ENCODE measurements at places on chromosomes 3 and 15.

DNA sequence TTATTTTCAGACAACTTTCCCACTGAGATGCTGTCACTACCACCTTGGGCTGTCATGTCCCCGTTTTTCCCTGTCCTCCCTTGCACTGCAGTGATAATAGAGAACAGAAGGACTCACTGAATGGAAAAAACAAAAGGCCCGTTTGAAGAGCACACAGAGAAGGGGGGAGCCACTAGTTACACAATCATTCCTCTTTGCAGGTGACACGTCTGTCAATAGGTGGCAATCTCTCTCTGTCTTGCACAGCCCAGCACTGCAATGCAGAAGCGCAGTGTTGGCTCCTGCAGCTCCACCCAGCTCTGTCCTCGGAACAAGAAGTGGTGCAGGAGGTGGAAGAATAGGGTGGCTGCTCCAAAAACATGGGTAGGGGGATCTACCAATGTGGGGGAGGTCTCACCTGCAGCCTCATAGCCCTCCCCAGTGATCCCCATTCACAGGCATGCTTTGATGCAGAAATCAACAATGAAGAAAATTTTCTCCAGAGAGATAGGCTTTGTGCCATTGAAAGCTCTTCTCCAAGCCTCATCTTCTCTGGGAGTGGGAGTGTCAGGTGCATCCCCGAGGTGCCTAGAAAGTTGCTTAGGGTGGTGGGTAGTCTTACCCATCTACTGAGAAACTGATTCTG lies 31.8 kb downstream of the FSTL1 start:
- DNase-seq, result peak; percentile 57

DNA sequence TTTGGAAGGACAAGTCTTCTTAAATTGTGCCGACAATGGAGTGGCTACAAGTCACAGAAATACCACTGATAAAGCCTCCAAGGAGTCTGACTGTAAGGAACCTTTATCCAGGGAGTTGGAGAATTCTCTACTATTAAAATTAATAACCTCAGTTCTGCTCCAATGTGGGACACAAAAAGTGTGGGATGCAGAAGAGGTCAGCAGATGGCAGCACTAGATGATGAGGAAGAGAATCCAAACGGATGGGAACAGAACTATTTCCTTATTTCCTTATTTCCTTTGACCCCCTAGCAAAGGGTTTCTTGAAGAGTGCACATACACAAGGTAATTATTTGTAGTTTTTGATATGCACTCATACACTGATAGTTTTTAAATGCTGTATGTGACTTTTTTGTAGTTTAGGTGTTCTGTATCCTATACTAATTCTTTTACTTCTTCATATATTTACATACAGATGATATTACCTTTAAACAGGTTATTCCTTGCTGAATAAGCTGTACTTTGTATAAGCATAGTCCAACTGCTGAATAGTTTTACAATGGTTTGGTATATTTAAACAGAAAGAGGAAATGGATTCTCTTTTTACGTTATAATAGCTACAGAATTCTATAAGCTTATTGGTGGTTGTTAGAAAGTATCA lies 25.6 kb upstream of the NLGN1 start:
- peak; percentile 28 for DNase-seq

DNA sequence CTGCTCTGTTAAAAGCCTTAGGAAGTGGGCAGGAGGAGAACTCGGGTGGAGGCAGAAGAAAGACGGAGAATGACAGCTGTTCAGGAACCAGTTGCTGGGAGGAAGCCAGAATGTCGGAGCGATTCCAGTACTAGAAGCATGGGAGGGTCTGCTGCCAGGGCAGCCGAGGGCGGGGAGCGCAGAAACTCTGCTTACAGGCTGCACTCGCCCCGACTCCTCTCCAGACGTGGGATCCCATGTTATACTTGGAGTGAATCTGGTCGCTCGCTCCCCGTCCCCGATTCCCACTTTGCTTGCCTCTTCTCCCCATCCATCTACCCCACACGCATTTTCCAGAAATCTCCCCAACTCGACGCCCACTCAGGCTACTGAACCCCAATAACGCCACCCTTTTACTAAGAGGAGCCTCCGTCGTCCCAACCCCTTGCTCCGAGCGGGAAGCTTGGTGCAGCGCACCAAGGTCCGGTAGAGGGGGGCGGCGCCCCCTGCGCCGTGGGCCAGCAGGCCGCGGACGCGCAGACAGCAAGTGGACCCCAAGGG lies 665 bp downstream of the GATM start:
- peak; percentile 2 for DNase-seq

- DNase-seq, result peak; percentile 96
Measured at GRCh38 chr15:41944313-41944940, 27.9 kb downstream of the EHD4 start.

- DNase-seq, result no peak
Measured at GRCh38 chr3:141789281-141789680, 26.1 kb downstream of the GRK7 start.

GRCh38 chr15:89874926-89875564 lies 18.7 kb downstream of the AP3S2 start:
- DNase-seq, result peak; percentile 66

DNA sequence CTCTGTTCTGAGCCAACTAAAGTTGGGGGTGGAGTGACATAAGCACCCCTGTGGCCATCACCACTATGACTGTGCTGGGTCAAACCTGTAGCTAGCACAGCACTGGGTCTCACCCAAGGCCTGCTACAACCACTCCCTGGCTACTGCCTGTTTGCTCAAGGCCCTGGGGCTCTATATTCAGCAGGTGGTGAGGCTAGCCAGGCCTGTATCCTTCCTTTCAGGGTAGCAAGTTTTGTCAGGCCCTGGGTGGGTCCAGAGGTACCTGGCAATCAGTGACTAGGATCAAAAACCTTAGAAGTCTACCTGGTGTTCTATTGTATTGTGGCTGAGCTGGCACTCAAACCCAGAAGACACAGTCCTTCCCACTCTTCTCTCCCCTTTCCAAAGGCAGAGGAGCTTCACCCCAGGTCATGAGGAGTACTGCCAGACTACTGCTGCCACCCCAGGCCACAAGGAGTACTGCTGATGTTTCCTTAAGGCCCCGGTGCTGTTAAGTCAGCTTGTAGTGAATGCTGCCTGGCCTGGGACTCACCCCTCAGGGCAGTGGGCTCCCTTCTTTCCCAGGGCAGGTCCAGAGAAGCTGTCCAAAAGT lies 170.8 kb downstream of the IGSF11 start:
- DNase-seq, result no peak

DNA sequence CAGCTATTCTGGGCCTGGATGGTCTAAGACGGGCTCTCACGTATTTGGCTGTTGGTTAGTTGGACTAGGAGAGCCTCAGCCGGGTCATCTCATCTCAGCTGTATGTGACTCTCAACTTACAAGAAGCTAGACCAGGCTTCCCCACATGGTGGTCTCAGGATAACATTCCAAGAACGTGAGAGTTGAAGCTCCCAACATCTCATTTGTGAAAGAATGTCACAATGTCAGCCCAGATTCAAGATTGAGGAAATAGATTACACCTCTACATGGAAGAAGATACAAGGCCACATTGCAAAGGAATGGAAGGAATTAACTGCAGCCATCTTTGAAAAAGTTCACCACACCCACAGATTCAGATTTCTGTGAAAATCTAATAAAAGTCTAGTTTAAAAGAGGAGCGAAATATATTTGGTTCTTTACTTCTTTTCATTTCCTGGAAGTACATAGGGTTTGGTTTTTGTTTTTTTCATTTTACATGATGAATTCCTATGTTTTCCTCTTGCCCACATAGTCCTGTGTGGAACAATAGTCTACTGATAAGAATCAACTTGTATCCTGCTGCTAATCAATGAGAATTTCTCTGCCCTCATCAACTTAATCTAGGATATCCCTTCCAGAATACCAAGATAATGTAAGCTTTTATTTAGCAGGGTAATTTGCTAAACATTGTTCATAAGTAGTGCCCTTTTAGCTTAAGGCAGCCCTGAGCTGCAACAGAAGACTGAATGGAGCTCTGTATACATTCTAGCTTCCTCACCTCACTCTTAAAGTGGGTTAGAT lies 116.5 kb downstream of the CMSS1 start:
- no peak for DNase-seq

- no peak for DNase-seq
Measured at GRCh38 chr15:31376511-31376910, 49.9 kb downstream of the KLF13 start.

- DNase-seq, result peak; percentile 2
Measured at GRCh38 chr15:91627473-91628278, 225.8 kb upstream of the SLCO3A1 start.

DNA sequence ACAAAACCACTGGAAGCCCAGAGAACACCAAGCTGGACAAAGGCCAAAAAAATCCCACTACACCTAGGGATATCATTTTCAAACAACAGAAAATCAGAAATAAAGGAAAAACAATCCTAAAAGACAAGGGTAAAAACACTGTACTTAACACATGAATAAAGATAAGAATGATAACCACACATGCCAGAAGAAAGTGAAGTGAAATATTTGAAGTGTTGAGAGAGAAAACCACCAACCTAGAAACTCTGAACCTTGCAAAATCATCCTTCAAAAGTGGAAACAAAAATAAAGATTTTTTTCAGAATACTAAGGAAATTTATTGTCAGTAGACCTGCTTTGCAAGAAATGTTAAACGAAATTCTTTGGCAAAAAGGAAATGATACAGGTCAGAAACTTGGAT lies 45.1 kb downstream of the KPNA1 start:
- peak; percentile 25 for DNase-seq

DNA sequence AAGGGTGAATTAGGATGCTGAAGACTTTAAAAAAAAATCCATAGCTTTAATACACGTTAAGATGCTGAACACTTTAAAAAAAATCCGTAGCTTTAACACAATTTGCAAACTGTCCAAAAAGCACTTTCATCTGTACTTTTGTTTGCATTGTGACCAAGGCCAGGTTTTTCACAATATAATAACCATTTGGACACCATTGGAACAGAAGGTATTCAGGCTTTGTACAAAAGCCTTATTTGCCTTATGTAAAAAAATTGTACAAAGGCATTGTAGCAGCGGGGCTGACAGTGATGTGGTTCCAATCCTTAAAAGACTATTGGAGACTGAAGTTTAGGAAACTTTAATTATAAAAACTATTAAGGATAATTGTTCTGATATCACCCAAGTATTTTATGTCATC lies 15.2 kb upstream of the ICE2 start:
- no peak for DNase-seq

- DNase-seq, result peak; percentile 46
Measured at GRCh38 chr3:195715583-195716266, 5.1 kb upstream of the MUC20 start.

DNA sequence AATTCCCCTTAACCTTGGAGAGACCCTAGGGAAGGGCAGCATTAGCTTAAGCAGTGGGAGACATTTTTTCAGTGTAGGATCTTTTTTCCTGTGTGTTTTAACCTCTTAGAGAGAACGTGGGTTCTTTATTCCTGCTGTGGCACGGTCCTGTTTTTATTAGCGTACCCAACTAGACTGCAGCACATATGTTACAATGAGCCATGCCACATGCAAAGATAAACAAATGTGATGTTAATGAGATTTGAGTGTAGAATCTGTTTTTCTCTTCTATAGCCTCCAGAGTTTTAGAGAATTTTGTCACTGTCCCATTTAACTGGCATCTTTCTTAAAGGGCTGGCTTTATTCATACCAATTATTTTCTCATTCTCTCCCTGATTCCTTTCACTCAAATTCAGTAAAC lies 347.5 kb downstream of the CNTN4 start:
- no peak for DNase-seq

DNA sequence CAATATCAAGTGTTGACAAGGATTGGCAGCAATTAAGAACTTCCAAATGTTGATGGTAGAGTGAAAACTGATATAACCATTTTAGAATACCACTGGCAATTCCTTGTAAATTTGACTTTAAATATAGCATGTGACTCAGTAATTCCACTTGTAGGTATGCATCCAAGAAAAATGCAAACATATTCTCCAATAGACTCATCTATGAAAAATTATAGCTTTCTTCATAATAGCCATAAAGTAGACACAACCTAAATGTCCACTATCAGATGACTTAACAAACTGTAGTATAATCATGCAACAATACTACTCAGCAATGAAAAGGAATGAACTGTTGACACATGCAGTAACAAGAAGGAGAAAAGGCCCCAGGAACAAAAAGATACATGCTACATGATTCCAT lies 988.1 kb downstream of the FHIT start:
- DNase-seq, result no peak

GRCh38 chr3:159008401-159008800 lies 206.5 kb downstream of the MFSD1 start:
- no peak for DNase-seq

GRCh38 chr15:73682600-73683090 lies 1.5 kb upstream of the CD276 start:
- DNase-seq, result no peak

GRCh38 chr3:184498986-184499606 lies 62.5 kb upstream of the EPHB3 start:
- DNase-seq, result no peak

- no peak for DNase-seq
Measured at GRCh38 chr15:96619174-96619573, 288.7 kb downstream of the NR2F2 start.

DNA sequence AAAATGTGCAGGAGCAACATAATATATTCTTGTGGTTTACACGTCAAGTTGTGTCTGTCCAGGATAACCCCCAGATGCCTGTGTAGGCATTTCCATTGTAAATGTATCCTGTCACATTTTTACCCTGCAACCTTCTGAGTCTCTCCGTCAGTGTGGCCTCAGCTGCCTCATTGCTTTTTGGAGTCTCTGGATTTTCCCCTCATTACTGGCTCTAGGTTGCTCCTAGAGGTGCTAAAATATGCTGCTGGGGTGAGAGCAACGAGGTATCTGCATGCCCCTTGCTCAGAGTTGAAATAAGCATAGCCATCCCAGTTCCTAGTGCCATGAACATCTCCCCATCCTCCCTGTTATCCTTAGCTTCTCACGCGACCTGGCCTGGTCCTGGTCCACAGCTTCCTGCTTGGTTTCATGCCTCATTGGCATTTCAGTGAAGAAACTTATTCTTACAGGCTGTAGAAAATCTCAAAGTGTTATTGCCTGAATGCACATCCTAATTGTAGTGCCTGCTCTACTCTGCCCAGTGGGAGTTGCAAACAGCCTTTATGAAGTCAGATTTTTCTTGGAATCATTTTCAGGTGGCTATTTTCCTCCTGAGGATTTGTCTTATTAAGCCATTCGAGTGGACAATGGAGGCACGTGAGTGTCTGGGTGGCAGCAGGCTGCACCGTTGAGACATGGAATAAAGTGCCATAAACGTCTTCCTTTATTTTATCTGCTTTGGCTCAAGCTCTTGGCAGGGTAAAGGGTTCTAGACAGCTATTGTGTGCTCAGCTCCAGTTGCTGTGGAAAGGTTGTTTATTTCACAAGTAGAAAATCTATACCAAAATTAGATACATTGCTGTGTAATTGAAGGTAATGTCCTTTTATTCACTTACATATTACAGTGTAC lies 33.2 kb downstream of the OXNAD1 start:
- no peak for DNase-seq

- DNase-seq, result no peak
Measured at GRCh38 chr3:128466840-128467541, at the start of gene DNAJB8. Gene DNAJB8, minus strand, starts transcription at chr3:128466890. Its CDS starts 3,645 bp downstream, at chr3:128463245.
